ENCODE measurements at places on chromosomes 5 and 9.

GRCh38 chr5:172235132-172235780 is 41.3 kb downstream of the EFCAB9 start:
- no peak for DNase-seq

DNA sequence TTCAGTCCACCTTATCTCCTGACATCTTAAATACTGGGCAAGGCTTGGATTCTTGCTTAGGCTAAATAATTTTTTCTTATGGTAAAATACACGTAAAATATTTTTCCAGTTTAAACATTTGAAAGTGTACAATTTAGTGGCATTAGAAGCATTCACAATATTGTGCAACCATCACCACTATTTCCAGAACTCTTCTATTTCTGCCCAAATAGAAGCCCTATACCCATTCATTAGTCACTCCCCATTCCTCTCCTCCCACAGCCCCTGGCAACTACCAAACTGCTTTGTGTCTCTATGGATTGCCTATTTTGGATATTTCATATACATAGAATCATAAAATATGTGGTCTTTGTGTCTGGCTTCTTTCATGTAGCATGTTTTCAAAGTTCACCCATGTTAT is 57.6 kb downstream of the IL31RA start:
- DNase-seq: no peak

DNA sequence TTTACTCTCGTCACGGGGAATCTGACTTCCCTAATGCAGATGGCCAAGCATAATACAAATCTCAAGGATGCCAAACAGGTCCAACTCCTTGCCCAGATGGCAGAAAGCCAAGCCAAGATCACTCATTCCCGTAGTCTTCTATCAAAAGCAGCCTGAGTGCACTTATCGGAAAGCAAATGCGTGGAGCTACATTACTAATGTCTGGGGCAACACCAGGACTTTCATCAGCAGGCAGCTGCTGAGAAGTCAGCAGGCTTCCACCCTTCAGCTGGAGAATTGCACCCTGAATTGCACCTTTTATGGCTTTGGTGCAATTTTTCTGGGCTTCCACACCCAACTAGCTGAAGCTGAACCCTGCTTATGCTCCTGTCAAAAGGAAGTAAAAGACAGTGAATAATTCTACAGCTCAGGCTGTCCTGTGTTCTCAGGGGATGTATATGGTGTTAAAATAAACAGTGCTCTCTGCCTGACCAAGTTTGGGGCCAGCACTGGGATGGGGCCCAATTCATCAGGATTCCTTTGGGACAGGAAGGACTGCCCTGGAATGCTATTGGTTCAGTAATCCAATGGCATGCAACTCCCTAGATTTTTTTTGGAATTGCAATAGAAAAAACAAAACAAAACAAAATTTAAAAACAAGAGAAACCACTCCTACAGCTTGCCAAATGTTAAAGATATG is 92.6 kb downstream of the DPYSL3 start:
- DNase-seq: no peak

DNA sequence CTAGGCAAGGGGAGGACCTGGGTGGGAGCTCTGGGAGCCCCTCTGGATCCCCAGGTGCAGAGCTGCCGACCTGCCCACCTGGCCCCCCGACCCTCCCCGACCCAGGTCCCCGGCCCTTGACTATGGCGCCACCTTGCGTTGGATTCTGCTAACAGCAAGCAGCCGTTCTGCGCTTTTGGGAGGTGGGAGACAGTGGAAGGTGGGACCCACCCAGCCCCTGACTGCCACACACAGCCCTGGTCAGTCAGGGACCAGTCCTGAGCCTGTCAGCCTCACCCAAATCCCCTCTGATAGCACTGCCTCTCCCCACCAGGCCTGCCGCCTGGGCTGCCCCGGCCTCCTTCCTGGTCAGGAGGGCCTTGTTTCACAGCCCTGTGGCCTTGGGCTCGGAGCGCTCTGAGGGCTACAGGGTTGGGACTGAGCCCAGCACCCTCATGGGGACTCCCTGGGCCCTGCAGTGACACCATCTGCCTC is 77.9 kb downstream of the HMCN2 start:
- no peak for DNase-seq

DNA sequence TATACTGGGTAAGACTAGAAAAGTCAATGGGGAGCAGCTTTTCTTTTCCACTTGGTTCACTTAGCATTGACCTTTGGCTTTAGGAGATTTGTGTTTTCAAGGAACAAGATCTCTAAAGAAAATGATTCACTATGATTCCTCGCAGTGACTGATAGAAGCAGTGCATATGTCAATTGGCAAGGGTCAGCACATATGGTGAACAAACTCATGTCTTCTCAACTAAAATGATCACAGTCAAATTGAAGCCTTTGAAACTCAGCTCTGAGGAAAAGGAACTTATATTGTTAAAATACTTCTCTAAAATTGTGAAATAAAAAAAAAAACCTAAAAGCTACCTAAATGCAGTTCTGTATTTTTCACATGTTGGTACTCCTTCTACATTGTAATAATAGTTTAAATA is 43.2 kb upstream of the IL7R start:
- DNase-seq: no peak

DNA sequence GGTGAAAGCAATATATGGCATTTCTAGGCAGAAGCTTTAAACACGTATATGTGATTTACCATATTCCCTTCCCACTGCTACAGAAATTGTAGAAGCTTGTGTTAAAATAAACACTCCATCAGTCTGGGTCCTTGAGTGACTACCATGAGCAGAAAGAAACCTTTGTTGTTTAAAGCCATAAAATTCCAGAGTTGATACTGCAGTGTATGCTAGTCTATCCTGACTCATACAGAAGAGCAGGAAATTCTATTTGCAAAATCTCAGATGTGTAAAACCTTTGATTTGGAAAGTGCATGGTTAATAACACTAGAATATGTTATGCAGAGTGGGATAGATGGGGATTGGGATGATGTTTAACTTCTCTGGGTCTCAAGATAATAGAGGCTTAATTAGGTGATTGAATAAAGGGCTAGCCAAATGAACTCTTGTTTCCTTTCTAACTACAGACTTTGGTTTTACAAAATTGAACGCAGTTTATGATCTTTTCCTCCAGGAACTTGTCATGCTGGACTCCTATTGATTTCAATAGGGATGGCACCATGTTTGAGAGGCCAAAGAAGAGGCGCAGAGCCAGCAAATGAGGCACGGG is 282.7 kb upstream of the VLDLR start:
- DNase-seq: no peak

GRCh38 chr9:111405701-111406100 is 75.7 kb upstream of the OR2K2 start:
- no peak for DNase-seq

DNA sequence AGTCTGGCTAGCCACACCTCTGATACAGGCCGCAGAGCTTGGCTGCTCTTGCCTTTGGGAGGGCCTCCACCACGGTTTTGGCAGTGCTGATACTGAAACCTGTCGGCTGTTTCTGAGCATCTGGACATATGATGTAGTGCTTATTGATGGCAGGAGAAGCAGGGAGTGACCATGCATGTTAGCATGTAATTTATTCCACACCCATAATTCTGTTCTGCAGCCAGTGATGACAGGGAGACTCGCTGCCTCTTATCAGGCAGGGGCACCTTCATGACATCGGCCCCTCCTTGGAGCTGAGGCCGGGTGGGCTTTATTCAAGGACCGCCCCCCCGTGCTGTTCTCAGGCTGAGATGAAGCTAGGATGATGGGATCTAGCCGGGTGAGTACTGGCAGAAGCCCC is 49.0 kb downstream of the OLFM1 start:
- DNase-seq: no peak

DNA sequence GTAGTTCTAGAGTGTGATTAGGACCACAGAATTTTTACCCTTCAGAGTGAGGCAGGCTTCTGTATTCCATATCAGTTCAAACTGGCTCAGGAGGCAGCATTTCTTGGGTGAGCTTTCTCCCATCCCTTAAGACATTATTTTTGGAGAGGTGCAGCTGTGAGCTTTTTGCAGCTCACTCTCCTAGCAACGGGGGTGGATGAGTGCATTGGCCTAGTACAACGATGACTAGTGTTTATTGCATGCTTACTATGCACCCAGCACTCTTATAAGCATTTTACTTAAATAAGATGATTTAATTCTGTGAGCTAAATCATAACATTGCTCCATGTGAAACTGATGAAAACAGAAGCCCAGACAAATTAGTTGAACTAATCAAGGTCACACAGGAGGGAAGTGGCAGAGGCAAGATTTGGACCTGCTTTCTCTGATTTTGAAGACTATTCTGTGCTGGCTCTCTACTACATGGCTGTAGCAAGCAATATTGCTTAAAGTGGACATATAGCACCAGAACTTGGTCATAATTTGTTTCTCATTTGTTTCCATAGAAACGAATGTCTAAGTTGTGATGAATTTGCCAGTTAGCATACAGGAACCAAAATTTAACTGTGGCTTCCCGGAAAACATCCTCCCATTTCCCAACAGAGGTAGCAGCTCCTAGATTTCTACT is 372.1 kb upstream of the RIOK2 start:
- no peak for DNase-seq

GRCh38 chr9:38401994-38402393 is 9.5 kb downstream of the ALDH1B1 start:
- no peak for DNase-seq

DNA sequence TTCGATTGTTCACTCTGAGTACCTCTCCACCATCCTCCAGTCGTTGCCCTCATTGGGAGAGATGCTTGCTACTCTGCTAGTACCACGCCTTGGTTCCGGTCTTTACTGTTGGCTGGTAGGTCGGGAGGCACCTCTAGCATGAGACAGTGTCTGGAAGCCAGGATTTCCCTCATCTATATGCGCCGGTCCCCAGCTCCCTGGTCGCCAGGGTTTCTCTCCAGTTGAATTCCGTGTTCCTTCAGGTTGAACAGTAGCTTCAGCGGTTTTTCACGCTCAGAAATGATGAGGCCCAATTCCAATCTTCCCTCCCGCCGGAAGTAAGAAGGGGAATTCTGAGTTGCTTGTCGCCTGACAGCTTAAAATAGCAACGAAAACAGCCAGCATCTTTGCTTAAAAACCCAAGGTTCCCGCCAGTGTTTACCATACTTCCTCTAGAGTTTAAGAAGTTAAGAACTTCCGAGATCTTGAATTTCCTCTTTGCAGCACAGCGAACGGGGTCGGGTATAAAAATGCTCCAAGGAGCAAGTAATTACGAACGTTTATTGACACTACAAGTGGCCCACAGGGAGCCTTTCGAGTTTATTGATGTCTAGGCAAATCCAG is 1.3 kb upstream of the ST8SIA4 start:
- DNase-seq: no peak

GRCh38 chr5:35317586-35317985 is 87.3 kb upstream of the PRLR start:
- no peak for DNase-seq

GRCh38 chr5:159444441-159445082 is 114.3 kb upstream of the IL12B start:
- peak; percentile 21 for DNase-seq

DNA sequence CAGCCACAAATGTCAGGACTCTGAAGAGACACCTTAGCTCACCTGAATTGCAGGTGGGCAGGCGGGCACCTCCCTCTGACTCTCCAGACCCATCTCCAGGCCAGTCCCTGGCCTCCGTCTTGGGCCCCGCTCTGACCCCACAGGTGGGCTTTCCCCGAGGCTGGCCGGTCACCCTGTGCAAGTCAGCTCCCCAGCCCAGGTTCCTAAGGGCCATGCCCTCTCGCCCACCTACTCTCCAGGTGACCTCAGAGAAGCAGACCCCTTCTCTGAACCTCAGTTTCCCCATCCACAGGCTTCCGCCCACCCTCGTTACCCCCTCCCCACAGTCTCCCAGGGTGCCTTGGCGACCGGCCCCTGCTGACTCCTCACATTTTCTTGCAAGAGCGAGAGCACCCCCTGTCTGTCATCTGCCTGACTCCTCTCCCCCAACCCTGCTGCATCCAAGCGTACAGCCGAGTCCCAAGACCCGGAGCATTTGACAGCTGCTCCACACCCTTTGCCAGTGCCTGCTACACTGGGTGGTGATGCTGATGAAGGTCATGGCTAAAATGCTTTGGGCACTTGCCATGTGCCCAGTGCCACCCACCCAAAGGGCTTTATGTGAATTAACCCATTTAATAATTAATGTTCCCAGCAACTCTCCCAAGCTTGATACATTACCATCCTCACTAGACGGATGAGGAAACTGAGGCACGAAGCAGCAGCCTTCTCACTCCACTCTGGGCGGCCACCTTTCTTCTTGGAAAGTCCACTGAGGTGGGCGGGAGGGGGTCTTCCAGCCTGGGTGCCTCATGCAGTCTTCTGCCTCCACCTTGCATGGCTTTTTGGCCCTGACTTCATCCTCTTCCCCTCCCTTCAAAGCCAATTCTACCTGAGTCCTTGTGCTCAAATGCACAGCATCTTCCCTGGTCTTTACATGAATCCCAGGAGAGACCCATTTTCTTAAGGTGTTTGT is 51.1 kb upstream of the ORM1 start:
- no peak for DNase-seq

- DNase-seq: no peak
These were observed 27.2 kb downstream of the CSF2 start for GRCh38 chr5:132100672-132101261.

DNA sequence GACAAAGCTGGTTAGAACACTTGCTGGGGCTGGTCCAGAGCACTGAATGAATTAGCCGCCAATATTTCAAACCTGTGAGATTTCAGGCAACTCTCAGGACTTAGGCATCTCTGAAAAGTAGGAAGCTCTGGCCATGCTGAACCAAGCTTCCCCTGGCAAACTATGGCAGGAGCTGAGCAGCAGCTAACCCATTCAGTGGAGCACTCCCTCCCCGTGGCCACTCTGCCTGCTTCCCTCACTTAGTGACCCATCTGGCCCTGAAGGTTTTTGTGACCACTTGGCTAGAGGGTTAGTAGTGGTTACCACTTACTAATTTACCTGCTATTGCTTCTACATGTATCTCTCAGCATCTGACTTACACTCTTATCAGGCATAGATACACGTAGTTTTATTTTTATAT is 25.5 kb downstream of the FOXI1 start:
- no peak for DNase-seq

DNA sequence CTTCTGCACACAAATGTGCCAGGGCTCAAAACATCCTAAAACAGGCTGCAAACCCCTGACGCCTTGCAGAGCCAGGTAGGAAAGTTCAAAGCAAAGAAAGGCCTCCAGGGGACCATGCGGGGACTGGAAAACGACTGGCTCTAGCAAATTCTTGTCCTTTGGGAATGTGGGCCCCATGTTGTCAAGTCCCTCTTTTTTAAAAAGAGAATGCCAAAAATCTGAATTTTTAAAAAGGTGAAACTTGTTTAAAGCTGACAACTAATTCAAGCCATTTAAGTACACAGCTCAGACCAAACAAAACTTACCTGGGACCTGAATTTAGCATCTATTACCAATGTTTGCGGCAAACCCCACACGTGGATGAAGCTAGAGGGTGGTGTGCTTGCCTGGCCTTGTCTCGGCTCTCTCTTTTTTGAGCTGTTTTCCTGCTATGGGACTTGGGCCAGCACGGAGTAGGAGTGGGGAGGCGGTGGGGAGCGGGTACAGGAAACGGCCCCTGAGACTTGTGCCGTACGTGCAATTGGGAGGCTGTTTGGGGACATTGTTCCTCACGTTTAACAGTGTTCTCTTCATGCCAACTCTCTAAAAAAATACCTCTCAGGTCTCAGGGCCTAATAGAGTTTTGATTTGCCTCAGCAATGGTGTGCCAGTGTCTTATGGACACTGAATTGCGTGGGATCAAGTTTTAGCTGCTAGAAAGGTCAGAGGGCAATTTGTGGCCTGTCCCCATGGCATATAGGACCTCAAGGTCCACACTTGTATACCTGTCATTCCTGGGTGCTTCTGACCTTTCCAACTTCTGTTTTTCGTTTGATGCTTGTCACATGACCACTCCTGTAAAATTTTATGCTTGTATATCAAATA is 15.1 kb upstream of the PHF19 start:
- no peak for DNase-seq

- DNase-seq: no peak
These were observed 7.4 kb downstream of the FIBCD1 start for GRCh38 chr9:130931508-130932254.

- DNase-seq: no peak
These were observed 274.6 kb downstream of the TMEM38B start for GRCh38 chr9:105968811-105969466.
